Vagina (tissue), 2 donors: ENCODE measurements at places on chromosomes 11 and 22.
A peak's percentile ranks its signal among the peaks of the same experiment; 100 is the strongest.

- no peak for DNase-seq
These were observed 942.3 kb downstream of the BRD1 start for GRCh38 chr22:48885271-48885918.

GRCh38 chr11:2671748-2672147, 28.0 kb downstream of the KCNQ1OT1 start:
- DNase-seq: peak; percentile 47

GRCh38 chr11:84164728-84165127, 878.6 kb upstream of the CCDC90B start:
- no peak for DNase-seq

GRCh38 chr22:38471237-38471636, 3.3 kb downstream of the KDELR3 start:
- DNase-seq: no peak

DNA sequence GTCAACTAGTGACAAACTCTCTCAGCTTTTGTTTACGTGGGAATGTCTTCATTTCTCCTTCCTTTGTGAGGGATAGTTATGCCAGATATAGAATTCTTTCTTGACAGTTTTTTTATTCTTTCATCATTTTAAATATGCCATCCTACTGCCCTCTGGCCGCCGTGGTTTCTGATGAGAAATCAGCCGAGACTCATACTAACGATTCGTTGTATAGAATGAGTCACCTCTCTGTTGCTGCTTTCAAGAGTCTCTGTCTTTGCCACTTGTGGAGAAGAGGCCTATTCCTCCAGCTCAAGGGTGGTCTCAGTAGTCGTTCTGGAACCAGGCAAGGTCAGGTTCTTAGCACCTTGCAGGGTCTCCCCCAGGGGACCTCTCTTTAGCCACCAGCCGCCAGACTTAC, 8.0 kb downstream of the MYO7A start:
- DNase-seq: no peak

GRCh38 chr22:23177197-23177596, 3.1 kb upstream of the BCR start:
- DNase-seq: no peak

- DNase-seq: no peak
These were observed 6.0 kb downstream of the HOATZ start for GRCh38 chr11:111520560-111520959.

GRCh38 chr11:120694726-120695125, 183.2 kb downstream of the GRIK4 start:
- no peak for DNase-seq

DNA sequence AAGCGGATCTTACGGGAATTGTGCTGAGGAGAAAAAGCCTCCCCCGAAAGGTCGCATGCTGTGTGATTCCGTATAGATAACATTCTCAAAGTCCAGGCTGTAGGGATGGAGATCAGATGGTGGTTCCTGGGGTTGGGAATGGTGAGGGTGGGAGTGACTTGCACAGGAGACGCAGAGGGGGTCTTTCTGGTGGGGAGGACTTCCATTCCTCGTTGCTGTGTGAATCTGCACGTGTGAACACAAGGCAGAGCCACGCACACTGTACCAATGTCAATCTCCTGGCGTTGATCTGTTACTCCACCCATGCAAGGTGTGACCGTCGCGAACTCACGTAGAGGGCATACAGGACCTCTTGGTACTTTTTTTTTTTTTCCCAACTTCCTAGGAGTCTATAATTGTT, 59.0 kb upstream of the KCNQ1OT1 start:
- no peak for DNase-seq

GRCh38 chr11:1083621-1084551, 9.2 kb downstream of the MUC2 start:
- DNase-seq: no peak

- peak; percentile 13 for DNase-seq
These were observed 47.7 kb upstream of the DKK3 start for GRCh38 chr11:12056119-12056518.

- no peak for DNase-seq
These were observed 165.0 kb upstream of the MTMR2 start for GRCh38 chr11:96088914-96089313.

GRCh38 chr11:72700146-72700545, 25.9 kb upstream of the PDE2A start:
- DNase-seq: no peak

GRCh38 chr22:16608931-16609330, 16.3 kb upstream of the CCT8L2 start:
- DNase-seq: no peak

GRCh38 chr22:49405590-49405989, 422.1 kb downstream of the BRD1 start:
- DNase-seq: no peak

- peak; percentile 84 for DNase-seq
These were observed 442 bp downstream of the PELI3 start for GRCh38 chr11:66467034-66467659.

DNA sequence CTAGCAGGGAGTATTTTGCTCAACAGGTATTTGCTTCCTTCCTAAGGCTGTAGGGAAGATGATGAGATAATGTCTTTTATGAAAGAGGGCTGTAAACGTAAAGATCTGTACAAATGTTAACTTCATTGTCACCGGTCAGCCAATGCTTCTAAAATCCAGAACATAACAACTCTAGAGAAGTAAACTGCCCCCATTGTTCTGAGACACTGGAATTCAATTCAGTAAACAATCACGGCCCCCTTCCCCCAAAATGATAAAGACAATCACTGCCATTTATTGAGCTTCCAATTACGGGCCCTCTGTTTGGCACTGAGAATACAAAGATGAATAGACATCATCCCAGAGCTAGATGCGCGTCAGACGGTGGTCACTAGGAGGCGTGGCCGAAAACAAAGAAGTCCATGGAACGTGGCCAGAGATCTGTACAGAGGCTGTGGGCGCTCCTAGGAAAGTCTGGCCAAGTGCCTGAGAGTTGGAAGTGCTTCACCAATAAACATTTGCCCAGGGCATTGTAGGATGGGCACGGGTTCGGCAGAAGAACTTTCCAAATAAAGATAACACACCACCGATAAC, 576 bp downstream of the TMEM258 start:
- DNase-seq: no peak

DNA sequence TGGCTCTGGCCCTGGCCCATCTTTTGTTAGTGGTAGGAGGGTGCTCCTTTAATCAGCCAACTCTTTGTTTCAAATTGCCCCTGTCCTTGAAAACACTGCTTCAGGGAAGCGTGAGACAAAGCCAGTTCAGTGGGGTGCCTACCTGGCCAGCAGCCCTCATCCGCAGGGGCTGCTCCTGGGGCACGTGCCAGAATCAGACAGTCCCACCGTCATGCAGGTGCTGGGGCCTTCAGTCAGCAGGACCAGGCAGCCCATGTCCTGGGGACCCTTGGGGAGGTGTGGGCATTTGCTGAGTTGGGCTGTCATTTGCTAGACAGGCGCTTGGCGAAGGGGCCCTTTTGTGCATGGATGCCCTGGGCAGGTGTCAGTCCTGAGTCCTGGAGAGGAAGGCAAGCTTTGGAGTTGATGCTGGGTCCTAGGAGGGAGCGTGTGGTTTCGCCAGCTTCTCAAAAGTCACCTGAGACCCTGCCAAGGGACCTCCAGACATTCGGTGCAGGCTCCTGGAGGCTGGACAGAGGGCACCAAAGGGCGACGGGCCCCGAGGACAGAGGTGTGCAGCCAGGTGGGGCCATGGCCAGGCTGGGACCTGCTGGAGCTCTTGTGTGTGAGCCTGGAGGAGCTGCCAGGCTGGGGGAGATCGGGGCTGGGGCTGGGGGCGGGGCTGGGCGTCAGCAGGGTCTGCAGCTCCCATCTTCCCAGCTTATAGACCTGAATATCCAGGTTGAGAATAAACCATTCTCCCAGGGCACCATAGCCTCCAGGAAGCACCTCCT, 15.0 kb upstream of the RTN4R start:
- DNase-seq: no peak

DNA sequence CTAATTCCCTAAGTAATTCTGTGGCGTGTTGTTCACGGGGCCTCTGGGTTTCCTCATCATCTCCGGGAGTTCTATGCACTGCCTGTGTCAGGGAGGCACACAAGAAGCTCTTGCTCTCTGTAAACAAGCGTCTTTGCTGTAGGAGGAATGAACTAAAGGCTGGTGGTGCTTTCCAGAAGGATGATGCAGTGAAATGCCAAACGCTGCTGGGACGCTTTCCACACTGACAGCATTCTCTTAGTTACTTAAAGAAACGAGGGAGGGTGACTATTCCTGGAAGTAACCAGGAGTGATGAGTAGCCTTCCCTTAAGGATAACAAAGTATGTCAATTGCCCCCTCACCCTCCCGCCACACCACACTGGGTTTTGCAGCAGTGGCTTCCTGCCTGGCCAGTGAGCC, 38.5 kb upstream of the NUP50 start:
- DNase-seq: no peak

DNA sequence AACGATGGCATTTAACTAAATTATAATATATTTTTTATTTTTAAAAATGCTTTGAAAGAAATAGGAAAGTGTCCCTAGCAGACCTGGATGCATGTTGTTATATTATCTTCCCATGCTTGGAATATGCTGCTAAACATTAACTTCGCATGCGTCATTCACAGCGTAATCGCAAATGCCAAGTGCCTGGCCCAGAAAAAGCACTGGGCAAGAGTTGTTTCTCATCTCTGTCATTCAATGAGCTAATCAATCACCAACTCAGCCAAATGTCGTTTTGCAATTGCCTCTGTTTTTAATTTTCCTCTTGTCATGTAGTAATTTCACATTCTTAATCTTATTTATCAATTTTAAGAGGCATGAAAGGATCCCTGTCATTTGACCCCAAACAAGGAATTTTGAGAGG, 1421.9 kb downstream of the BRD1 start:
- DNase-seq: no peak

DNA sequence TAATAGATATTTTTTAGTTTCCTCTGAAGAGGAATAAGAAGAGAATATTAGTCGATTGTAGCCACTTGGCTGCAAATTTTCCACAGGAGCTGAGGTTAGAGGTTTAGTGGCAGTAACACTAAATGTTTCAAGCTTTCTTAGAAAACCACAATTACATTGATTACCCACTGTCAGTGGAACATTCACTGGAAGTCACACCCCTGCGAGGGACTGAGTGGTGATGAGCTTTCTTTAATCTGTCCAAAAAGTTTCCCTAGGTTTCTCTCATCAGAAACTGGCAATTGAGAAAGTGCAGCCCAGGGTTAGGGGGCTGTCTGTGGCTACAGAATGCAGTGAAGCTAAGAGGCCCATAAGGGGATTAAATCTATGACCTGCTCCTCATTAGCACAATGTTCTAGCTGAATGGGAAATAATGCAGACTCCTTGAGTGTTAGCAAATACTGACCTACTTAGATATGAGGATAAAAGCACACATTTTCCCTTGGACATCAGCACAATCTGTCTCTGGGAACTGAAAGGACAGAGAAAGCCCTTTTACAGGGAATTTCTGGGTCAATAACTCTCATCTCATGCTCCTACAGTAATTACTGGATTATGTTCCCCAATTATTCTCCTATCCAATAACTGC, 189.5 kb downstream of the FAM76B start:
- no peak for DNase-seq

DNA sequence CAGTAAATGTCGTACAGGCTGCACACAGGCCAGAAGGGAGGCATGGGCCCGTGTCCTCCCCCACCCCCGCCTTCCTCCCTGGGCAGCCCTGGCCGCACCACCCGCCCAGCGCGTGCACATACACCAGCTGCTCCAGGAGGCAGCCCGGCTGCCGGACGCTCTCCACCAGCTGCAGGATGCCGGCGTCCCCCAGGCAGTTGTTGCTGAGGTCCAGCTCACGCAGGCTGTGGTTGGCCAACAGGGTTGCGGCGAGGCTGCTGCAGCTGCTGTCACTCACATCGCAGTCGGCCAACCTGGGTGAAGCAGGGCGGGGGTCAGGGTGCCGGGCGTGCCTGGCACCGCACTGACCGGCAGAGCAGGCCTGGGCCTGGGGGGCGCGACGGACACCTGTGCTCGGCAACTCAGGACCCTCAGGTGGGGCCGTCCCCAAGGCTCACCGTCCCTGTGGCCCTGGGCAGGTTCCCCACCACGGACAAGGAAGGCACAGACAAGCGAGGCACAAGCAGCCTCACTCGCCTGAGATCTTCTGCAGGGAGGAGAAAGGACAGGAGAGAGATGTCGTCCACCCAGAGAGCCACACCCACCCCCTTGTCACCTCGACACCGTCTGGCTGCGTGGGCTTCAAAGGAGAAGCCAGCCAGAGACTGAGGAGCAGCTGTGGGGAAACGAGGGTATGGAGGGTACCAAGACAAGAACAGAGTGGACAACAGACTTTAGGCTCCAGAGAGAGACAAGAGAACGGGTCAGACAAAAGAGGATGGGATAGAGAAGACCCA, 12.1 kb downstream of the RNH1 start:
- no peak for DNase-seq

GRCh38 chr22:44004104-44004460, 20.0 kb upstream of the PARVB start:
- DNase-seq: no peak

DNA sequence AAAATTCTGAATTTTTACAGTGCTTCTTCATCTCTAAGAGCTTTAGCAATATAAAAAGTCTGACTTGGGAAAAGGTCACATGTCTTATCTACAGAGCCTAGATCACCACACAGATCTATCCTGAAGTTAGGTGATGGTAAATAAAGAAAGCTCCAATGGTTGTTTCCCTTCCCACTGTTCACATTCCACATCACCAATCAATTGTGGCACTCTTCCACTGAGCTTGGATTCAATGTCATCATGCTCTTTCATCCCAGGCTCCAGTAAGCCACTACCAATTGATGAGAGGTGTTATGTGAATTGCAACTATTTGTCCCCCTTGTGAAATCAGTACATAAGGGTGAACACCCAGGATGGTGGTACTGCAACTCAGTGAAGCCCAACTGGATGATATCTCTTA, 47.8 kb downstream of the ALG9 start:
- no peak for DNase-seq

- no peak for DNase-seq
These were observed 9.8 kb downstream of the THAP12 start for GRCh38 chr11:76371170-76371569.

DNA sequence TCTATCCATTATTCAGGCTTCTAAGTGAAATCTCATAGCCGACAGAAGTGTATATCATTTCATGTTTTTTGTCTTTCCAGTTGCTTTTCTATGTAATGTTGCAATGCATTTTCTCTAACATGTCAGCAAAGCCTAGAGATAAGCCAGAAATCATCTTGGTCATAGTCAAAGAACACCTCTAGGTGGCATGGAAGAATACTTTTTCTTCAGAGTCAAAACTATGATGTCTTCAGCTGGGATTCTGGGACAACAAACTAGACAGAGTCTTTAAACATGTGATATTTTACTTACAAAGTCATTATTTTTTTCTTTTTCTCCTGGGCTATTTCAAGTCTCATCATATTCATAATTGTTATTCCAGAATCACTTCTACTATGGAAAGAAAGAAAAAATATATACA, 4.4 kb downstream of the GAS2 start:
- DNase-seq: no peak

DNA sequence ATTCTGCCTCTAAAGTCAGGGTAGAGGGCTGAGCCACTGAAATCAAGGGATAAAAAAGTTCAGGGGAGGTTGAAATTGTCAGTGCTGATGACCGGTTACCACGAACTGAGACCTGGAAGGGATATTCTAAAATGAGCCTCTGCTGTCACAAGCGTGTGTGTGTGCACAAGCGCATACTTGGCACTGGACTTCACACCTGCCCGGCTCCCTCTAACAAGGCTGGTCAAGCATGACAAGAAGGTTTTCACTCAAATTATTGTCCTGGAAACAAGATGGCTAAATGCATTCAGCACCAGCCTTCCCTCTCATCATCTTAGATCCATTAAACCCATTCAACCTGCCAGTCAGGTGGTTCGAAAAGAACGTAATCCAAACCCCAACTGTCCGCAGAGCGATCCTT, 54.8 kb upstream of the CECR2 start:
- no peak for DNase-seq

GRCh38 chr11:11568651-11569229, 53.1 kb downstream of the GALNT18 start:
- no peak for DNase-seq
